ENCODE measurements at places on chromosomes 2 and 18.

DNA sequence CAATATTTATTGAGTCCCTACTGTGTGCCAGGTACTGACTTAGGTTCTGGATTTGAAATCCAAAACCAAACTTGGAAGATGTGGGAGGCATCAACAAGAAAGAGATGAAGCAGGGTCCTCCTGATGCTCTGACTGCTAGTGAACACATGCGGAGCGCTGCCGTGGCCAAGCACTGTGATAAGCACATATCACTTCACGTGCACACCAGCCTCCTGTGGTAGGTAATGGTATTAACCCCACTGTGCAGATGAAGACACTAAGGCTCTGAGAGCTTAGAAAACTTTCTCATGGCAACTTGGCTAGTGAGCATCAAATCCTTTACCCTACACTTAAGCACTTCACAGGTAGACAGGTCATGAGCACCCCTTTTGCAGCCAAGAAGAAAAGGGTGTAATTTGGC is 216.1 kb downstream of the HAUS1 start:
- no peak for DNase-seq

GRCh38 chr2:65291216-65292105 is 63.8 kb downstream of the ACTR2 start:
- no peak for DNase-seq

- no peak for DNase-seq
These were observed 112.5 kb upstream of the SH3BP4 start for GRCh38 chr2:234839285-234839684.

- no peak for DNase-seq
These were observed 127.1 kb downstream of the STK39 start for GRCh38 chr2:168120310-168120709.

GRCh38 chr18:13539050-13539449 is 187.3 kb downstream of the FAM210A start:
- no peak for DNase-seq

DNA sequence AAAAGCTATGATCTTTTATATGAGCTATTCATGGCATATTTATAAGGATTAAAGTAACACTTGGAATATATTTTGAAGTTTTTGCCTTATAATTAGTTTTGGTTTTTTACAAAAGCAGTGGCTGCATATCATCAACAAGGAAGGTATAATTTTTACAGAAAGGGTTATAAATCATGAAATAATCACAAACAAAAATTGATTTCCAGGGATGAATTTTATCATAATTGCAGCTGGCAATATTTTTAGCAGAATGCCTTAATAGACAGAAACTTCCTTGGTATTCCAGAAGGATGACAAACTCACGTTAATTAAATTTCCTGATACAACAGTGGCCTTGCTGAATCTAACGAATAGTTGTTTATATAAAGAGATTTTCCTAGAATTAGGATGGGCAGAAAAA is 260.5 kb upstream of the SLC39A10 start:
- DNase-seq = no peak

GRCh38 chr18:51563396-51563795 is 365.9 kb upstream of the MEX3C start:
- DNase-seq = no peak

GRCh38 chr2:72745679-72746368 is 80.0 kb downstream of the EXOC6B start:
- DNase-seq = no peak

DNA sequence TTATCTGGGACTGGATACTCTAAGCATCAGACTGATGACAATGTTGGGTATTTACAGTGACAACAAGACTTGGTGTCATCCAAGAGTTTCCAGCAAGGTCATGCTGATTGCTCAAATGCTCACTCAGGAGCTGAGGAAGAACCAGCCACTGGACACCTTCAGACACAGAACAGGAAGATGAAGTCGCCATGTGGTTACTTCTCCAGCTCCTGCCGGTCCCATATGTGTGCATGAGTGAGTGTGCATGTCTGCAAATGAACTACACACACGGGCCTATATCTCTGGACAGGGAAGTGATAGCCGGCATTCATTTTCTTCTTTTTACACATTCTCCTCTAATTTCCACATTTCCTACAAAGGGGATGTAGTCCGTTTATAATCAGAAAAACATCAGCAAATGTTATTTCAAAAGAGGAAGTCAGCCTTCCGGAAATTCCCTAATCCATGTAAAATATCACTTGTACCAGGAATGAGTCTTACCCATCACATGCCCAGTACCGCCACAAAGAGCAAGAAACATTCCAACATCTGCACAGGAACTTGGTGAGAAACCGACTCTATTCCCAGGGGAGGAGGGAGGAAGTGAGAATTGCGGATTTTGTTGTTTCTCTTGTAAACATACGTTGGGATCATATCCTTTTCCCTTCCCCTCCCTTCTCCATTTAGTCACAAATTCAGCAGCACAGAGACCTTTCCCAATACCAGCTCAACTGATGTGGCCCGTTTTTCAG is 10.8 kb downstream of the RFX8 start:
- no peak for DNase-seq

- no peak for DNase-seq
These were observed 472 bp upstream of the PLEKHM3 start for GRCh38 chr2:208025814-208026184.

DNA sequence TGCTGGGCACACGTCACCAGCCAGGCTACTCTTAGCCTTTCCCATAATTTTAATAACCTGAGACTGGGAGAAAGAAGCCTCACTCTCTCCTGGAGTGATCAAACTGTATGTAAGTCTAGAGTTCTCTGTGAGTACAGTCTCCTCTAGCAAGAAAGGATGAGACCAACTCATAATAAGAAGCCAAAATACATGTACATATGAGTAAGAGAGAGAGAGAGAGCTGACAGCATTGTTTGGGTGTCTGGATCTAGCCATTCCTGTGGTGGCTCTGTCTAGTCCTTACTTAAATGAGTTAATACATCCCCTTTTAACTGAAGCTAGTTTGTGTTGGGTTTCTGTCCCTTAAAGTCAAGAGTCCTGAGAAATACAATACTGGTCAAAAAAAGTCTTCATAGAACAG is 26.0 kb upstream of the ANXA4 start:
- no peak for DNase-seq

DNA sequence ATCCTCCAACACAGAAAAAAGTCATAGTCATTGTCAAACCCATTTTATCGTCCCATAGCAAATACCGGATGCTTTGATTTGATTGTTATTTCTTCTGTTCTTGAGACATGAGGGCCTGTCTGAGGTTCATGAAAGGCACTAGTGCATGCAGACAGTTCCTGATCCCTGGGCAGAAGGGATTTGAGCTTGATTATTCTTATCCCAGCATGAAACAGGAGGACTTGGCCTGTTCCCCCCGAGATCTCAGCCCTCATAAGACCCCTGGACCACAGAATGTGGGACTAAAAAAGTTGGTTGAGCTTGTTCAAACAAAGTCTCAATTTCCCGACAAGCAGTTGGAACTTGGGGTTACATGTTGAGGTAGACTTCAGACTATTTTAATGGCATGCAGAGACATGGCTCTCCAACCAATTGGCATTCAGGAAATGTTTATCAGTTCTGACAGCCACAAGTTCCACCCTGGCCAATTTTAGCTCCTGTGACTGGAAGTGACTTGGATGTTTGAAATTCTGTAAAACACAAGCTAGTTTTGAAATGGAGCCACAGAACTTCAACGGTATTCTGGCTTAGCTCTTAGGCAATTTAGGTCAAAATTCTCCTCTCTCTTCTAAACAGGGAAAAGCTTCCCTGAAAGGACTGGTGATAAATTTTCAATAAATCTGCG is 366.9 kb upstream of the SLC14A2 start:
- DNase-seq = peak; percentile 39

DNA sequence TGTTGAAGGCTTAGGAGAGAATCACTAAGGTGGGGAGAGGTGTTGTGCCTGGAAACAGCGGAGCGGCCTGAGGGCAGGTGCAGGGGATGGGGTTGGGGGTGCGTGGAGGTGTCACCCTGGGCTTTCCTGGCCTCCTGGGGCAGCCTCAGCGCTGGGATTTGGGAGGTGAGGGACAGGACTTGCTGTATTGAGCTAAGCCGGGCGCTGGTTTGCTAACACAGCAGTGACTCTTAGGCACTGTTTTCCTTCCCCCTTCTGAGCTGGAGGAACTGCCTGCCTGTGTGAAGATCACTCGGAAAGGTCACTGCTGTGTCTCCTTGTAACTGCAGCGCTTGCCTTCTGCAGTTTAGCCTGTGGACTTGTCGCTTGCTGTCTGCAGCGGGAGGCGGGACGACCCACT is 21.2 kb downstream of the PRELID3A start:
- no peak for DNase-seq

DNA sequence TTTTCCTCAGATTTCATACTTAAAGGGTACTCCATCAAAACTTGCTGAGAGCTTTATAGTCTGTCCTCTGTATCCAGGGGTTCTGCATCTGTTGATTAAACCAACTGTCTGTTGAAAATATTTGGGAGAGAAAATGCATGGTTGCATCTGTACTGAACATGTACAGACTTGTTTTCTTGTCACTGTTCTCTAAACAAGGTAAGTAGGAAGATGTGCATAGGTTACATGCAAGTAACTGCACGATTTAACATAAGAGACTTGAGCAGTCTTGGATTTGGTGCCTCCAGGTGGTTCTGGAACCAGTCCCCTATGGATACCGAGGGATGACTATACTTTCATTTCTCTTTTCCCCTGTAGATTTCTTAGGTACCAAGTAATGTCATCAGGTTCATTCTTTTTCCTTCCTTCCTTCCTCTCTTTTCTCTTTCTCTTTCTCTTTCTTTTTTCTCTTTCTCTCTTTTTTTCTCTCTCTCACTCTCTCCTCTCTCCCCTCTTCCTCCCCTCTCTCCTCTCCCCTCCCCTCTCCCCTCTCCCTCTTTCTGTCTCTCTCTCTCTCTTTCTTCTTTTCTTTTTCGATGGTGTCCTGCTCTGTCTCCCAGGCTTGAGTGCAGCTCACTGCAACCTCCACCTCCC is 23.2 kb downstream of the ADNP2 start:
- no peak for DNase-seq

GRCh38 chr18:44325903-44326635 is 354.6 kb upstream of the SETBP1 start:
- DNase-seq = peak; percentile 33

DNA sequence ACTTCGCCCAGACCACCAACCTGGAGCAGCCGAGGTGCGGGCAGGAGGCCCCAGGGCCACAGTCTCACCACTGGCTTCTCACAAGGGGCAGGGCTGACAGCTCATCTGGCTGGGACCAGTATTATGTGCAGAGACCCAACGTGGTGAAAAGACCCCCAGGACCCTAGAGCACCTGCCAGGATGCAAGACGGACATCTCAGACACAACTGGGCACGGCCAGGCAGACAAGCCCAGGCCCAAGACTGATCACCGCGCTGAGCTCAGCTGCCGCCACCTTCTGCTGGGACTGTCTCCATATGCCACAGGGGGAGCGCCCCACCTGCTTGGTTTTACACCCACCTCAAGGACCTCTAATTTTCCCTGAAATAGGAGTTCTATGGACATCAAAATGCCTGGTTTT is 23.2 kb downstream of the HDAC4 start:
- DNase-seq = peak; percentile 22

DNA sequence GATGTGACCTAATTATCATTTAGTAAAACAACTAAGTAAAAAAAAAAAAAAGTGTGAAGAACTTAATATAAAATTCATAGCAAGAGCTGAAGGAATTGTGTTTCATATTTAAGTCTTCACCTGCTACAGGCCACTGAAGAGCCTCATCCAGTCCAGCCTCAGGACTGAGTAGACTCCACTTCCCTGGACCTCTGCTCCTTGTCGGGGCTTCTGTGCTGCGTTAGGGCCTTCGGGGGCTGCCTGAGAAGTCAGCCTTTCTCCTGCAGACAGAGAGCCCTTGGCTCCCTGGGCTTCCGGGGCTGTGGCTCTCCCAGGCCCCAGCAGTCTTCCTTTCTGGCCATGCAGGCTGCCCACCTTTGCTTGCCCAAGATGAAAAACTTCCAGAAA is 95.5 kb downstream of the MTCL1 start:
- no peak for DNase-seq

DNA sequence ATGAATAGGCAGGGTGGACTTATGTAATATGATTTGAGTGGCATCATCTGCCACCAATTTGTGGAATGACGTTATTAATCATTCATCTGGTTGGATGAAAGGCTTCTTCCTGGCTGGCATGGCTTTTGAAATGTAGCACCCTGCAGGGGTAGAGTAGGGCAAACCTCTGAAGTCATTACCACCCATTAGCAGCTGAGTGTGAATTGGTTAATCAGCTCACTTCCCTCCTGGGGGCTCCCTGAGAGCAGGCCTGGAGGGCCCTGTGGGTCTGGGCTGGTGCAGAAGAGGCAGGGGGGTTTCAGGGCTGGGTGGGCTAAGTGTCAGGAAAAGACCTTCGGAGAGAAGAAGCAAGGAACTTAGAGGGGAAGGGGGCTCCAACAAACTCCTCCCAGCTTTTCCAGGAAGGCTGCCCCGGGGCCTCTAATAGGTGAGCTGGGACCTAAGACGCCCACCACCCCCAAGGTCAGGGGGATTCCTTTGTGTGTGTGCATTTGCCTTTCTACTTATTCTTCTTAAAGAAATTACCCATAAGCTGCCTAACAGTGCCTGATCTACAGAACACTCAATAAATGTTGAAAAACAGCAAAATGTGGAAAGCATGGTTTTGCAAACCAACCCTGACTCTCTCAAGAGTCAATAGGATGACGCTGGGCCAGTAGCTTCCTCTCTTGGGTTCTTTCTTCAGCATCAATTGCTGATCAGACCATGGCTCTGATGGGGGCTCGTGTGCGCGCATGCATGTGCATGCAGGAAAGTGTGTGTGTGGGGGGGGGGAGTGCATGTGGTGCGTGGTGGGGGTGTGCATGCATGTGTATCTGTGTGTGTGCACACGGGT is 49.7 kb upstream of the ZNF516 start:
- DNase-seq = no peak

- DNase-seq = no peak
These were observed 144.0 kb downstream of the EML6 start for GRCh38 chr2:54867457-54867856.

DNA sequence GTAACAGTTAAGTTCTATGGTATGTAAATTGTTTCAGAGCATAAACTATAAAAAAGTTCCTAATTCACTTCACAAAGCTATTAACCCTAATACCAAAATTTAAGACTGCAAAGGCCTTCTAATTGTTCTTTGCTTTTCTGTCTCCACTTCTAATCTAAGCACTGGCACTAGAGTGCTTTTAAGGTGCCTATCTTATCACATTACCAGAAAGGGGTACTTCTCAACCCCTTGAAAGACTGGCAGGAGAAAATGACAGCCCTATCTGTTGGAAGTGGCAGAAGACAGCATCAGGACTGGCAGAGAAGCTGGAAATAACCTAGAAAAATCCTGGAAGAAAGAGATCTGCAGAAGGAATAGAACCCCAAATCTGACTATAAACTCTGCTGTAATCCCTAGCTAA is 10.3 kb downstream of the CNRIP1 start:
- no peak for DNase-seq

- no peak for DNase-seq
These were observed 51.5 kb downstream of the ETAA1 start for GRCh38 chr2:67448648-67449047.

- no peak for DNase-seq
These were observed 25.6 kb downstream of the AP1S3 start for GRCh38 chr2:223811757-223812156.

DNA sequence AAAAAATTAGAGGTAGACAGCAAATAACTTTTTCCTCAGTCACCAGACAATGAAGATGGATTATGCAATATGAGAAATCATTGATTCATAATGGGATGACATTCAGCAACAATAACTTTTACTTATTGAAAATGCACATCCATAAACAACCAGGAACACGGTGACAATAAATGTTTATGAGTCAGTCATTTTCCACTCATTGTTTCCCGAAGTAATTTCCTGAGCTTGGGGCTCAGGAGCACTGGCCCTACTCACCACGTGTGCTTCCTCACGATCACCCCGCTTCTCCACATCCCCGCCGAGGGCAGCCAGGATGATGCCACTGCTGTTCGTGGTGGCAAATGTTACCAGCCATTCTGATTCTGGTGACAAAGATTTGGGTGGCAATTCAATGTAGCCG is 156.3 kb downstream of the LAMA1 start:
- no peak for DNase-seq

Measured in left hindlimb (tissue), 1 donor.